ENCODE measurements at places on chromosomes 16 and 17.

DNA sequence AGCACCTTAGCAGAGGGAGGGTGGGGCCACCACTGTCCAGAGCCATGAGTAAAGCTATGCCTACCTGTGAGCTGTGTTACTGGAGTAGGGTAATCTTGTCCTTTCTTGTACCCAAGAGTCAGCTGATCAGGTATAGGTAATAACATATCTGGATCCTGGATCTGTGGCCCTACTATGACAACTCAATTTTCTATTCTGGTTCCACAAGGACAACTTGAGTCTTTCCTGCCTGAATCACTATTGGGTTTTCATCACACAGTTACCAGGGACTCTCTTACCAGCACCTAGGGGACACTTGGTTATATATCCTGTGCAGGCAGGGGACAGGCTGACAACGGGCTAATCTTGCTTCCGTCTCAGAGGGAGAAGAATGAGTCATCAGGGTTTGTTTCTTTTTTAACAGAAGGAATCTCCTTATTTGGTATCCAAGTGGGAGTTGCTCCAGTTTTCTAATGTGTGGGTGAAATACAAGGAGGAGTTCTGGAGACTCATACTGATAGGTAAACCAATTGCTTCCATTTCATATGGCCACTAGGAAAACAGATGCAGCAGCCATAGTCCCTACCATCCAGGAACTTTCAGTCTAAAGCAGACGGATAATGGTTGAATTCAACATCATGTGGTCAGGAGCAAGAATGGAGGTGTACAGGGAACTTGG, 6.8 kb downstream of the ZNF267 start:
- no peak for DNase-seq

- no peak for DNase-seq
These were observed 484.0 kb upstream of the ERCC4 start for GRCh38 chr16:13435873-13436474.

- DNase-seq: no peak
These were observed 331.9 kb downstream of the SEC14L1 start for GRCh38 chr17:77472468-77473310.

GRCh38 chr17:35912942-35913341, 17.6 kb downstream of the RDM1 start:
- DNase-seq: no peak

DNA sequence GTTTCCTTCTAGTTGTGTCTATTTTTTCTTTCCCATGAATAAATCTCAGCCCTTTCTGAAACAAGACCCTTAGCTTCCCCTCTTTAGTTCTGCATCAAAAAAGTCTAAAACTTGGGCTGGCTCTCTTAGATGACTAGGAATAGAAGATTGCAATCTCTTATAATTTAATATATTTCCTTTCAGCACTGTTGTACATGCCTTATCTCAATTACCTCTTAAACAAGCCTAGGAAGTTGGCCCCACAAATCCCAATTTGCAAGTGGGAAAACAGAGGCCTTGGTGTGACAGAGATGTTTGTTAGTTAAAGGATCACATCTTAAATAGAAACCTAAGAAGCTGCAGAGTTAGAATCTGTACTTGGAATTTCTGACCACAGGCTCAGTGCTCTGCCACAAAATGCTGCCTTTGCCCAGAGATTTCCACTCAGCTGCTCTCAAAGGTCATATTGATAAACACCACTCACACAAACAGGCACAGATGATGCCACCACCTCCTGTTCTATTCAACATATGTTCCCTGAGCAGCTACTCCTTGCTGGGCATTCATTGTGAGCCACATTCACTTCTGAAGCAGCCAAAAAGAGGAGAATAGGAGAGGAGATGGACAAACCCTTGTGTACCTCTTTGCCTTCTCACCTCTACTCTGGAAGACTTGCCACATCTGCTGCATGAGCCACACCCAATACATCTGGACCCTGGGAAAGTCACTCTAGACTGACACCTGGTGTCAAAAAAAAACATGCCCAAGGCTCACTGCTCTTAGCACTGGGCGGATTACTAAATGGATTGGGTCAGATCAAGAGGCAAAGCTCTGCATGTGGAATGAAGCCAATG, 5.5 kb downstream of the CCDC182 start:
- DNase-seq: no peak

DNA sequence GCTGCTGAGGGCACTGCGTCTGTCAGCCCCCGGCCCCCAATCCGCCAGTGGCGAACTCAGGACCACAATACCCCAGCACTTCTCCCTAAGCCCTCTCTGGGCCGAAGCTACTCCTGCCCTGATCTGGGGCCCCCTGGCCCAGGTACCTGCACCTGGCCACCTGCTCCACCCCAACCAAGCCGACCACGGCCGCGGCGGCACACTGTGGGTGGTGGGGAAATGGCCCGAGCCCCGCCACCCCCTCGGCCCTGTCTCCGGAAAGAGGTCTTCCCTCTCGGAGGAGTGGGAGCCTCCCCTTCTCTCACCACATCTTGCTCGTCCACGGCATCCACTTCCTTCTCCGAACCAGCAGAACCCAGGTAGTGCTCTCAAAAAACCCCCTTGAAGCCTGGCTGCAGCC, 3.4 kb upstream of the FBRS start:
- DNase-seq: no peak

- DNase-seq: no peak
These were observed 41.5 kb downstream of the PLD6 start for GRCh38 chr17:17164676-17165075.

GRCh38 chr16:70685938-70686375, at the start of gene MTSS2:
MTSS2 (minus strand) TSS chr16:70686053; CDS start chr16:70685791, 262 bp downstream.
- DNase-seq: no peak

GRCh38 chr17:28577466-28577824, 750 bp upstream of the ALDOC start:
- no peak for DNase-seq

DNA sequence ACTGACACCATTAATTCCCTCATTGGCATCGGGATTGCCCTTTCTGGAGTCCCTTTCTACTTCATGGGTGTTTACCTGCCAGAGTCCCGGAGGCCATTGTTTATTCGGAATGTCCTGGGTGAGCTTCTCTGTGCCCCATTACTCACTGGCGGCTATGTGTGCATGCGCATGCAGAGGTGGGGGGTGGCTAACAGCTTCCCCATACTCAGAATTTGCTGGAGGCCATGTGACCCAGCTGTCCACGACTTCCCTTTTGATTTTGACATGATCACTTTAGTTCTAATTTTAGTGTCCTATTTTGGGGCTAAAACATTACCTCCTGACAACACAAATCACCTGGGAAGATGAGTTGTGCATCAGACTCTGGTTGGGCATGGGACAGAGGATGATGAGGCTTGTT, 14.1 kb downstream of the SLC7A6OS start:
- no peak for DNase-seq

GRCh38 chr17:75694536-75694935, 26.7 kb upstream of the ITGB4 start:
- DNase-seq: no peak

GRCh38 chr16:48811478-48811877, 201.5 kb upstream of the N4BP1 start:
- no peak for DNase-seq

- DNase-seq: no peak
These were observed 4.8 kb downstream of the TNFAIP1 start for GRCh38 chr17:28340374-28340773.

GRCh38 chr17:13429201-13429600, 172.5 kb downstream of the HS3ST3A1 start:
- no peak for DNase-seq

GRCh38 chr16:57270221-57271062, 14.0 kb downstream of the PLLP start:
- no peak for DNase-seq

DNA sequence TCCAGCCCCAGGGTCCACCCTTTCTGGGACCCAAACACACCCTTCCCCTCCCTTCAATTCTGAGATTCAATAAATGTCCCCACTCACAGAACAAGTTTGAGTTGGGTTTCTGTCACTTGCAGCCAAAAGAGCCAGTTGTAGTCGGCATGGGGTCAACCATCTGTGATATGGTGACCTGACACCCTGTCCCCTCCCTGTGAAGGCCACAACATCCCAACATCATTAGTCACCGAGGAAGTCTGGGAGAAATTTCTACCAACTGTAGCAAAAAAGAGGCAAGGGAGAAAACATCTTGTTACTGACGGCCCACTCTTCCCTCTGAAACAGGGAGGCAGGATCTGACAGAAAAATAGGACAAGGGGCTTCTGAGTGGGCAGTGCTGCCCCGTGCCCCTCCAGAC, 638 bp upstream of the LYZL6 start:
- DNase-seq: no peak

DNA sequence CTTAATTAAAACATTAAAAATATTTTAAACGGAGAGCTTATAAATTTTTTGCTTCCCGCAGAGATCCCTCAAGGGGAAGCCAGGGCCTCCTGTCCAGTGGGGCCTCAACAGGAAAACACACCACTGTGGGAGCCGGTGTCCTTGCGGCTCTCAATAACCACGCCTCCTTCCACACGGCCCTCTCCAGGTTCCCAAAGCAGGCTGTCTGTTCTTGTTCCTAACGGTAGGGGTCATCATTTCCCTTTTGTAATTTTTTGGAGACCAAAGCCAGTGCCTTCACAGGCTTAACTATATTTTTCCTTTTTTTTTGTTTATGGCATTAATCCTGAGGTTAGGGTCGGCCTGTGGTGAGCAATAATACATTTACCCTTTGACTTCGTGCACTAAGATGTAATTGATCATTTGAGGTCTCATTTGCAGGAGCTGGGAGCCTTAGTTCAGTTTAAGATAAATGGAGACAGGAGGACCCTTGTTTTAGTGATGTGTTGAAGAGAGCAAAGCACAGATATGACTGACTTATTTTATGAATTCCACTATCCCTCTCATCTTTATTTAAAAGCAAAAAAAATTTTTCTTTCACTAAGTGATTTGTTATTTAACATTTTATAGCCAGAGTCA, 77.5 kb upstream of the N4BP1 start:
- no peak for DNase-seq
